ENCODE measurements at places on chromosomes 4 and X.
A peak's percentile ranks its signal among the peaks of the same experiment; 100 is the strongest.

DNA sequence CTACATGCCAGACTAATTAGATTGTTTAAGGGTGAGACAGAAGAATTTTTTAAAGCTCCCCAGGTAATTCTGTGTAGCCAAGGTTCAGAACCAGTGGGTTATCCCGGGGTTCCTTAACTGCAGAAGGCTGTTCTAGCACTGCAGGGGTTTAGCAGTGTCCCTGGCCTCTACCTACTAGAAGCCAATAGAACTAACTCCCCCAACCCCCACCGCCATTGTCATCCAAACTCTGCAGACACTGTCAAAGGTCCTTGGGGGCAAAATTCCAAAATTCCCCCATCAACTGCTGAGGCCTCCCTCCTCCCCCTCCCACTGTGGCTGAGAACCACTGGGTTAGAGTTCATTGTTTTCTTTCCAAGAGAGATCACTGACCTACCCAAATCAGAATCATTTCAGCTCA lies 66.4 kb downstream of the MOSPD2 start:
- no peak for DNase-seq

- peak; percentile 71 for DNase-seq
Observed at GRCh38 chrX:110374559-110374958, 15.9 kb downstream of the RTL9 start.

DNA sequence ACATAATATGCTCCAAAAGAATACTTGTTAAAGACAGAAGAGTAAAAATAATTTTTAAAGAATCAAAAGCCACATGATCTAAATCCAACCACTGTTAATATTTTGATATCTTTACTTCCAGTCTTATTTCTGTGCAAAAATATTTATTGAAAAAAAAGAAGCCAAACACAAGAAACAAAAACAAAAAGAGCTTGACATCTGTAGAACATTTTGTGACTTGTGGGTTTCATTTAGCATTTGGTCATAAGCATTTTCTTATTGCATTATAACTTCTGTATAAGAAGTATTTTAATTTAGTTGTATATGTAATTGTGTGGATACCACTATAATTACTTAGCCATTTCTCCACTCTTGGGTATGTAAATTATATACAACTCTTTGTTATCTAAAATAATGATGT lies 63.1 kb downstream of the DIPK2B start:
- no peak for DNase-seq

GRCh38 chr4:37936889-37937498 lies 23.2 kb upstream of the PTTG2 start:
- no peak for DNase-seq

GRCh38 chrX:49166914-49167739 lies 4.6 kb downstream of the MAGIX start:
- DNase-seq: peak; percentile 74

- no peak for DNase-seq
Observed at GRCh38 chr4:155632310-155632840, 34.3 kb upstream of the GUCY1A1 start.

GRCh38 chr4:22877486-22878052 lies 184.8 kb downstream of the GBA3 start:
- DNase-seq: no peak

DNA sequence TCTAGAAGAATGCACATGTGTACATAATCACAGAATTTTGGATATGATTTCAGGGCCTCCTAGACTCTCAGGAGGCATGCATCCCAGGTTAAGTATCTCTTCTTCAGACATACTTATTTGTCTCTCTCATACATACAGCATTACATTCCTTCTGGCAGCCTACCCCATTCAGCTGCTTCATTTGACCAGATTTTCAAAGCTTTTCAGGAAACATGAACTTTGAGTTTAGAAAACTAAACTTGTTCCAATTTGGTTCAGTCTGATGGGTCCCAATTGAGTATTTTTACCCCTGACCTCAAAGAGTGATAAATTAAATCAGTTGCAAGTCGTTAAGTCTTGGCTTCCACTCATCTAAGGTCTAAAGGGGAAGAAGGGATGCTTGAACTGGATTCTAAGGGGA lies 330.9 kb downstream of the ARHGAP24 start:
- DNase-seq: no peak

- peak; percentile 60 for DNase-seq
Observed at GRCh38 chrX:55056820-55057674, 17.8 kb upstream of the PAGE2B start.

GRCh38 chr4:187380181-187380581 lies 615.4 kb upstream of the ZFP42 start:
- peak; percentile 0 for DNase-seq

DNA sequence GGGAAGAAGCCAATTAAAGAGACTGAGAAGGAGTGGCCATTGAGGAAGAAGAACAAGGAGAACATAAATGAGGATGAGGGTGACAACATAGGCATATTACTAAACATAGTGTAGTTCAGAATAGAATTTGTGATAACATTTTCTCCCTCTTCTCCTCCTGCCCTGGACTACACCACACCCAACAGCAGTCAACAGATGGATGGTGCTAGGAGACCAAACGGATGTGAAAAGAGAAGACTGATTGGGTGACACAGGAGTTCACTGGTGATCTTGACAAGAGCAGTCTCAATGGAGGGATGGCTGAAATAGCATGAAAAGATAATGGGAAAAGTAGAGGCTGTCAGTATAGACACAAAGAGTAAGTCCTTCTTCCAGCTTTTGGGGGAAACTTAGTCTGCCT lies 226.5 kb upstream of the FGF13 start:
- DNase-seq: no peak

GRCh38 chr4:65791812-65792308 lies 121.6 kb upstream of the EPHA5 start:
- no peak for DNase-seq

DNA sequence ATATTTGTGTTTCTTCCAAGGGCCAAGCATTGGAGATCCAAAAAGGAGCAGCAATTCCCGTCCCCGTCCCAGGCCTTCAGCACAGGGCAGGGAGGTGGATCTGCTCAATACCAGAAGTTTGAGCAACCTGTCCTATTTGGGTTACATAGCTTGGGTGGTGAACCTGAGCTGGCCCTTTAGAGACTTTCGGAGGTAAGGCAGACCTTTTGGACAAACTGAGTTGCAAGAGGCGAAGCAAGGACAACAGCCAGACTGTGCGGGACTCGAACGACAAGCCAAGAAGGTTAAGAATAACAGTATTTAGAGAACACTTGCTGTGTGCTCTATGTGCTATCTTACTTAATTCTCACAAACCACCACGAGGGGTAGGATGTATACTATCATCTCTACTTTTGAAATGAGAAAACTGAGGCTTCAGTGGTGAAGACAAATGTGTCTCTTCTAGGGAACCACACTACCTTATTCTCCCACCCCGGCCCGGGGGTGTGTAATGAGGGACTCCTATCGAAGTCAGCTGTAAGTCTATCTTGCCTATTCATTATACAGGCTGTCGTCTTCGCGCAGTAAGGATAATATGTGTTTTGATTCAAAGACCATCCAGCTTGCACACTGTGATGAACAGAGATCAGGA lies 1.3 kb downstream of the NOP14 start:
- DNase-seq: peak; percentile 69

DNA sequence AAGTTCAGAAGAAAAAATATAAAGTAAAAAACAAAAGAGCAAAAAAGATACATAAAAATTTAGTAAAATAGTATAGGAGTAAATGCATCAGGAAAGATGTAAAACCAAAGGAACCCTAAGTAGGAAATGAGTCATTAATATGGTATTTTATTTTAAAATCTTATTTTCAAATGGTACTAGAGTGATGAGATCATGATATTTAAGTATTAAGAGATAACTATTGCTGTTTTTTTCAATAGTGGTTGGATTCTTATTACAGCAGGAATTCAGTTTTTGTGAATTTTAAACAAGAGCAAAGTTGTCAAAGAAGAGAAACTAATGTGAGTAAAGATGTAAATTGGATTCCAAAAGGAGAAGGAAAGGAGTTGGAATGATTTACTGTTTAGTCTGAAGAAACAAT lies 20.0 kb downstream of the EMCN start:
- no peak for DNase-seq

GRCh38 chrX:48852857-48853256 lies 17.4 kb upstream of the PCSK1N start:
- no peak for DNase-seq
